ENCODE measurements at places on chromosomes 4 and X. TPM values are rescaled to one million over a fixed set of nuclear protein-coding genes. Genes with fewer than 3 reads are reported as not detected.

The VCX gene
- total RNA-seq: not detected

The REELD1 gene
- 0.19 TPM for total RNA-seq

- no peaks in the 10 kb centered on the region for H3K27me3 ChIP-seq
- H3K4me3 ChIP-seq: no peak overlapping the region
- peak; percentile 28 for DNase-seq
- H3K4me1 ChIP-seq: no peaks in the 10 kb centered on the region
- no peaks in the 10 kb centered on the region for H3K36me3 ChIP-seq
These were observed 13.7 kb upstream of the PIGA start for GRCh38 chrX:15349046-15349445.

DNA sequence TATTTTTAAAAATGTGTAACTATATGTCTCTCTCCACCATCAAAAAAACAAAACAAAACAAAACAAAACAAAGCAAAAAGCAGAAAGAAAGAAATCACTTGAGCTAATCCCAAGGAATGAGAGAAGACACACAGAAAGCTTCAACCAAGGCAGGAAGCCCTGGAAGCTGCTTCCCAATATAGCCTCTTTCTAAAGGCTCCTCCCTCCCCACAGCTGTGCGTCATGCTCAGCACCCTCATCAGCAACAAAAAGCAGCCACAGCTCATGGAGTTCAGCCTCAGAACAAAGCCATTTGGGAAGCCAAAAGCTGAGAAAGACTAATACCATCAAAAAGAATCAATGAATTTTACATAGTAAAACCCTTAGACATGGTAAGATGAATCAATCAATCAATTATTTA is 501.6 kb upstream of the SMIM31 start:
- no peaks in the 10 kb centered on the region for H3K27me3 ChIP-seq
- DNase-seq: no peak
- H3K27ac ChIP-seq: no peak overlapping the region
- H3K4me1 ChIP-seq: no peaks in the 10 kb centered on the region
- H3K4me3 ChIP-seq: no peak overlapping the region

GRCh38 chrX:119337201-119337600 is 61.9 kb upstream of the SLC25A43 start:
- no peaks in the 10 kb centered on the region for H3K36me3 ChIP-seq
- no peak overlapping the region for H3K27ac ChIP-seq
- no peak overlapping the region for H3K4me3 ChIP-seq
- DNase-seq: no peak

DNA sequence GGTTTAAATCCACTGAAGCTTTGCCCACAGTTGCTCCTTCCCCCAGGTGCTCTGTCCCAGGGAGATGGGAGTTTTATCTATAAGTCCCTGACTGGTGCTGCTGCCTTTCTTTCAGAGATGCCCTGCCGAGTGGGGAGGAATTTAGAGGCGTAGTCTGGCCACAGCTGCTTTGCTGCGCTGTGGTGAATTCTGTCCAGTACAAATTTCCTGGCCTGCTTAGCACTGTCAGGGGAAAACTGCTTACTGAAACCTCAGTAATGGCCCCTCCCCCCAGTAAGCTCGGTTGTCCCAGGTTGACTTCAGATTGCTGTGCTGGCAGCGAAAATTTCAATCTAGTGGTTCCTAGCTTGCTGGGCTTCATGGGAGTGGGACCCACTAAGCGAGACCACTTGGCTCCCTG is 40.1 kb downstream of the UGT2B17 start:
- H3K27ac ChIP-seq: no peak overlapping the region
- DNase-seq: no peak
- no peaks in the 10 kb centered on the region for H3K27me3 ChIP-seq
- H3K36me3 ChIP-seq: no peaks in the 10 kb centered on the region
- no peak overlapping the region for H3K4me3 ChIP-seq

- peaks cover 8% of the 10 kb centered on the region for H3K36me3 ChIP-seq
- H3K4me3 ChIP-seq: no peak overlapping the region
- peak overlapping the region; percentile 87 for H3K27ac ChIP-seq
These were observed 96.5 kb downstream of the ARHGAP10 start for GRCh38 chr4:147828331-147828905.

GRCh38 chr4:105990933-105991332 is 95.7 kb downstream of the NPNT start:
- peak overlapping the region; percentile 75 for H3K27ac ChIP-seq
- peaks cover 17% of the 10 kb centered on the region for H3K4me1 ChIP-seq
- H3K27me3 ChIP-seq: no peaks in the 10 kb centered on the region
- peak; percentile 94 for DNase-seq
- H3K36me3 ChIP-seq: no peaks in the 10 kb centered on the region

Data from heart left ventricle (tissue), 16 donors.